ENCODE measurements at places on chromosomes 7 and 10.

DNA sequence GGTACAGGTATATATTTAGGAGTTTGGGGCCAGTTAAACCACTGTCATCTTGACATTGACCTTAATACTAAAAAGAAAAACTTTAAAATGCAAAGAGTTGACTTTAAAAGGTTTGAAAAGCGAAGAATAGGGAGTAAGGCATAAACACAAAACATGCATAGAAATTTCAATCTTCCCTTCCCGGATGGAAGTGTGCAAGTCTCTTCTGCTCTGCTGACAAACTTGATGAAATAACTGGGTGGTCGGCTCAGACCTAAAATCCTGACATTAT is 3.4 kb upstream of the SPAG6 start:
- DNase-seq: no peak

- DNase-seq: no peak
These were observed 75.0 kb downstream of the CPVL start for GRCh38 chr7:29071203-29071874.

- DNase-seq: no peak
These were observed 130.8 kb upstream of the TCF7L2 start for GRCh38 chr10:112819231-112819630.

GRCh38 chr10:21318540-21319167 is 206.8 kb downstream of the SKIDA1 start:
- DNase-seq: no peak

- DNase-seq: no peak
These were observed 293.9 kb downstream of the SNX13 start for GRCh38 chr7:17646253-17646956.

DNA sequence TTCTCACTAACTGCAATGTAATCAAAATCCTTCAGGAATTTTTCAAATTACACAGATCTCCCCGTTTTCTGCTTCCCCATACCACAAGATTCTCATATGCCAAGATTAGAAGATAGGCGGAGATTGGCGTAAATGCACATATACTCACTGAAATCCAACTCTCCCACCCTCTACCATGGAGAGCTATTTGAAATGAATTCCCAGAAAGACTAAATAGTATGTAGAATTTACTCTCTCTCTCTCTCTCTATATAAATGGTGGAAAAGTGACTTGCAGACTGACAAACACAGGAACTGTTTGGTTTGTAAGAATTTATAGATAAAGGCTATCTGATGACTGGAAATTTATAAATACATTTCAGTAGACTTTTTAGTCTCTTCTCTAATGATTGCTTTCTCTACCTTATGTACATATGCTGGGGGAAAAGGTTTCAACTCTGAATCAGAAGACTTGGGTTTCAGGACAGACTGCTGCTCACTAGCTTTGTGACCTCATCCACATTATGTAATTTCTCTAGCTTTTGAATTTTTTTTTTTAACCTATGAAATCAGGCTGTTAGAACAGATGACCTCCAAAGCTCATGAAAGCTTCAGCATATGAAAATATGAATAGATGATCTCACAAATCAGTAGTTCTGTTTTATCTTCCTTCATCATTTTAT is 67.8 kb upstream of the CSTF2T start:
- no peak for DNase-seq

DNA sequence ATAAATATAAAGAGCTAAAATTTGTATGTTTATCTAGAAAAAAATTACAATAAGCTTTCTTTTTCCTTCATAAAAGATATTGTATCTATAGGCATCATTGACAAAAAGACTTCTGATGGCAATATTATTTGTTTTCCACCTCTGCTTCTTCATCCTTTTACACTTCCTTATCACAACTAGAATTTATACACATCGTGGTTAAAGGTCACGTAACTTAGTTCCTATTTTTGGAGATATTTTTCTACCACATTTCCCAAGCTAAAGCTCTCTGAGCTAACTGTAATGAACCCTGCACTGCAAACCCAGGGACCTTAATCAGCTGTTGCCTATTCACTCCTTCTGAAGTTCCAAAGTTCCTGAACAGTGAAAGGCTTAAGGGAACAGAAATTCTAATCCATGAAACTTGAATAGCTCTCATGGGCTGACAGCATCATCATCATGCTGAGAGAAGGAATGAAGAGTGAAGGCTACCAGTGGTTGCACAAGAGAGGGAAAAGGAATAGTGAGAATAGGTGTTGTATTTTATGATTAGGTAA is 106.1 kb upstream of the SLC13A1 start:
- no peak for DNase-seq

GRCh38 chr10:102627736-102628293 is 16.5 kb upstream of the TRIM8 start:
- DNase-seq: no peak

- no peak for DNase-seq
These were observed 143.0 kb downstream of the CUBN start for GRCh38 chr10:16986406-16987205.

- DNase-seq: no peak
These were observed 271.7 kb downstream of the BICC1 start for GRCh38 chr10:58784361-58784760.

Measured in stimulated activated CD4-positive, alpha-beta T cell treated with anti-CD3 and anti-CD28 coated beads, Interleukin-2, amount 100 ng/mL, for 24 hours (primary cell).